ENCODE measurements at places on chromosomes 3 and 15. TPM values are rescaled to one million over a fixed set of nuclear protein-coding genes. Genes with fewer than 3 reads are reported as not detected.

DNA sequence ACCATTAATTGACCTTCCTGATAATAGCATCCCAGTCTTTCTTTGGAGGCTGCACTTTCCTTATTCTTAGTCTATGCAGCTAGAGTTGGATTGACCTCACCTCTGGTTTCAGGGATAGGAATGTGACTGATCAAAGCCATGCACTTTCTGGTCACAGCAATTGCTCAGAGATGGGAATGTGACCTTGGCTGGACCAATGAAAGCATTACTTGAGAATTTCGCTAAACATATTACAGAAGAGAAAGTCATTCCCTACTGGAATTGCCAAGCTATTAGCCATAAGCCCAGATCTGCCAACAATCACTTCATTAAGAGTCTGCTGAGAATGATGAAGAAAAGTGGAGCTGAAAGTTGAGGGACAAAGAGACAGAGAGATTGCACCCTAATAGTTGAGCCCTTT is 32.7 kb downstream of the RTP1 start:
- no peak for DNase-seq

The GOLGA6D gene
- total RNA-seq = not detected

The ITIH1 gene
- not detected for total RNA-seq

The FBXL22 gene
- not detected for total RNA-seq

The PLXND1 gene
- total RNA-seq = 13.1 TPM

Data from Peyer's patch (tissue), 4 donors.